ENCODE measurements at places on chromosomes 1 and 21.

- no peak for DNase-seq
These were observed 24.8 kb downstream of the CNST start for GRCh38 chr1:246591047-246591446.

DNA sequence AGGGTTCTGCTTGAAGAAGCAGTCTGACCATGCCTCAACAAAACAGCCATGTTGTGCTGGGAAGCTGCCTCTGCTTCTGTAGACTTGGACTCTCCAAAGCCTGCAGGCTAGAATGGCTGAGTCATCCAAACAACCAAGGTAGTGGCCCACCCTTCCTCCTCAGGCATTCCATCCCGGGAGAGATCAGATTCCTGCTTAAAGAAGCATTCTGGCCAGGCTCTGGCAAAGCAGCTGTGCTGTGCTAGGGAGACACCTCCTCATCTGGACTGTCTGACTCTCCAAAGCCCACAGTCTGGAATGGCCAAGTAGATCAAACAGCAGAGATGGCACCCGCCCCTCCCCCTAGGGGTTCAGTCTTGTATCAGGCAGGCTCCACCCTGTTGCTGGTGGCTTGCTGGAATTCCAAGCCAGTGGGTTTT, 38.3 kb upstream of the F3 start:
- DNase-seq, result peak; percentile 96

DNA sequence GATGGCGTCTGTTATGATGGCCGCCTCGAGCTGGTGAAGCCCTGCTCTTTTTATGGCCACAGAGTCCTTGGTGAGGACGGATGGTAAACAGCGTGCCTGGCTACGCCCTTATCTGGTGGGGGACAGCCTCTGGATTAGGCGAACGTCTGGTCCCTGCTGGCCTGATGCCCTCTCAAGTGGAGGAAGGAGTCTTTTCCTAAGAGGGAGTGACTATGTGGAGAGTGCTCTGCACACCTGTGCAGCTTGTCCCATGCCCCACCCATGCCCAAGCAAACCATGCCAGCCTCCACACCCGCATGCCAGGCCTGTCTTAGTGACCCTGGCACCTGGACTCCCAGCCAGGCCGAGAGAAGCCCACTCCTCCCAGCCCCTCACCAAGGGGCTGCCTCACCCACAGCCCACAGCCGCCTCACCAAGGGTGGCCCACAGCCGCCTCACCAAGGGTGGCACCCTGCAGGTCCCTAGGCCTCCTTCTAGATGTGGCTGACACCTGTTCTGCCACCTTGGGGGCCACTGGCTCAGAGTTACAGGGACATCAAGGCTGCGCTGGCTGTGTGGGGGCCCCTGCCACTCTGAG, 40.2 kb downstream of the WNT9A start:
- no peak for DNase-seq

GRCh38 chr1:63981408-63981773, 207.6 kb downstream of the ROR1 start:
- peak; percentile 39 for DNase-seq

- DNase-seq, result peak; percentile 17
These were observed 57.7 kb upstream of the NUF2 start for GRCh38 chr1:163263818-163264655.

GRCh38 chr1:26401891-26402290, 8.7 kb upstream of the LIN28A start:
- no peak for DNase-seq

DNA sequence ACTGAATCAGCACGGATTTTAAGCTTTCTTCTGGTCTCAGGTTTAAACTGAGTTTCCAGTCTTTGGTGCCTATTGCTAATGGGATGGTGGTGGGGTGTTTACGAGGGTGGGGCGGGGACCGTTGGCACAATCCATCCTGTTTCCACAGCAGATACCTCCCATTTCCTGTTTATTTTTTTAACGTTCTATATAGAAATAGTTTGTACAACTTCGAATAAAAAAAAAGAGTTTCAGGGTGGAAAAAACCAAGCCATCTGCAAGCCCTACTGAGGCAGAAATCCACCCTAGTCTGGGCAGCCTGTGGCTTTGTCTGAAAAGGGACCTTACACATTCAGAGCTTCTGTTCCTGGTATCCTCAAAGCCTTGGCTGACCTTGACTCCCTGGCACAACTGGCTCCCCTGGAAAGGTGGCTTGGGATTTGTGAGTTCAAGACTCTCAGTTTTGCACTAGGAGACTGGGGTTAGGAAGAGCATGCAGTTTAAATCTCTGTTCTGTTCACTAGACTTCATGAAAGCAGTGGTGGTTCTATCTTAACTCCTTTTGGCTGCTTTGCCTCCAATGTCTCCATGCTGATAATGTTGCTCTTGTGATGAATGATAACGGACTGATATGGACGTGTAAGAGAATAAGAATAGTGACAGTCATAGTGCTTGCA, 46.7 kb downstream of the VANGL2 start:
- DNase-seq, result no peak

GRCh38 chr1:244672946-244673682, 20.2 kb downstream of the DESI2 start:
- no peak for DNase-seq

- no peak for DNase-seq
These were observed 6.8 kb downstream of the TP73 start for GRCh38 chr1:3659093-3659492.

- no peak for DNase-seq
These were observed 105.0 kb downstream of the SYT14 start for GRCh38 chr1:210043058-210043457.
